ENCODE measurements at places on chromosomes 1 and 21.

GRCh38 chr1:47563201-47563600 lies 125.4 kb downstream of the FOXD2 start:
- DNase-seq: no peak

GRCh38 chr1:67118646-67119045 lies 16.1 kb downstream of the C1orf141 start:
- DNase-seq: no peak

- DNase-seq: no peak
Measured at GRCh38 chr1:206022766-206023165, 929 bp downstream of the CTSE start.

GRCh38 chr1:49364676-49365075 lies 588.0 kb upstream of the BEND5 start:
- peak; percentile 12 for DNase-seq

DNA sequence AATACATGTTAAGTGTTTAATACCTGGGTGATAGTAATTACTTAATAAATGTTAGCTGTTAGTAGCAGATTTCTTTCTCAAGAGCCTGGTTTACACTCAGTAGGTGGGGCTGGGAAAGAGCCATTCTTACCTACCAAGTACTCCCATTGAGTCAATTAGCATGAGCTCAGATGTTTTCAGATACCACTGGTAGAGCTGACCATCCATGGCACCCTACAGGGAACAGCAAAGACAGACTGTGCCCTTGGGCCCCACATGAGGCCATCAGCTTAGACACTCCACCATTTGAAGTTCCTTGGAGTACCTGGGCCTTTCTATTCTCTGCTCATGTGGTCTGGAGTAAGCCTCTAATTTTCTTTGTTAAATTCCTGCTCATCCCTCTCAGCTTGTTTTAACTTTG lies 179.3 kb downstream of the CACNA1E start:
- no peak for DNase-seq

DNA sequence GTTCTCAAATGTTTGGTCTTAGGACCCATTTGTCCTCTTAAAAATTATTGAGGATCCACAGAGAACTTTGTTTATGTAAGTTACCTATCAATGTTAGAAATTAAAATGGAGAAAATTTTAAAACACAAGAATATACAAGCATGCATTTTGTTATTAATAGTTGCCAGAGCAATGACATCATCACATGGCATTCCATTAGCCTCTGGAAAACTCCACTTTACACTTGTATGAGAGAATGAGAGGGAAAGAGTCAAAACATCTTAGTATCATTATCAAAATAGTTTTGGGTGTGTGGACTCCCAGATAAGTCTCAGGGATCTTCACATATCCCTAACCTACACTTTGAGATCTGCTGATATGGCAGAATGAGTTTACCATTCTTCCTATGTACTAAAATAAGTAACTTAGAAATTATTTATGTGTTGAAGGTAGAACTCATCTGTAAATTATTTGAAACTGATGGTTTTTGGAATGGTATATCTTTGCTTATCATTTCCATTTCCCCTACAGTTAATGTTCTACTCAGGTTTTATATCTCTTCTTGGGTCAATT lies 48.8 kb downstream of the RNF220 start:
- peak; percentile 9 for DNase-seq

- DNase-seq: no peak
Measured at GRCh38 chr1:54499097-54499359, 49.0 kb upstream of the ACOT11 start.

DNA sequence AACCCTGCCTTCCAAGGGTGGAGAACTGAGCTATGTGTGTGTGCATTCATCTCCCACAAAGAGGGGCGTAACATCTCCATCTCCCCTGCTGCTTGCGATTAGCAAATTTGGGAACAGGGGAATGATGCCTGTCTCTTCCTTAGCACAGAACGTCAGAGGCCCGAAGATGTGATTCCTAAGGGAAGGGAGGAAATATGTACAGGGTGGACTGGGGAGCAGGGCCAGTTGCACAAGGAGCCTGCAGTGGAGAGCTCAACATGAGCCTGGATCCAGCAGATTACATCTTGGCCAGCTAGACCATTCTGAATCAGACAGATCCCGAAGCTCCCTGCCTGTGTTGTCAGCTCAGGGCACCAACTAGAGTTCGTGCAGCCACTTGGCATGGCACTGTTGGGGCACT lies 118.1 kb downstream of the NGF start:
- no peak for DNase-seq

DNA sequence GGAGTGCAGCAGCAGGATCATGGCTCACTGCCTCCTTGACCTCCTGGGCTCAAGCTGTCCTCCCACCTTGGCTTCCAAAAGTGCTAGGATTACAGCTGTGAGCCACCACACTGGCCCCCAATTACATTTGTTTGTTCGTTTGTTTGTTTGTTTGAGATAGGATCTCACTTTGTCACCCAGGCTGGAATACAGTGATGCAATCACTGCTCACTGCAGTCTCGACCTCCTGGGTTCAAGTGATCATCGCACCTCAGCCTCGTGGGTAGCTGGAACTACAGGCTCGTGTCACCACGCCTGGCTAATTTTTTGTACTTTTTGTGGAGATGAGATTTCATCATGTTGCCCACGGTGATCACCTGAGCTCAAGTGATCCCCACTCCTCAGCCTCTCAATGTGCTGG lies 2.0 kb upstream of the VPS72 start:
- DNase-seq: no peak

DNA sequence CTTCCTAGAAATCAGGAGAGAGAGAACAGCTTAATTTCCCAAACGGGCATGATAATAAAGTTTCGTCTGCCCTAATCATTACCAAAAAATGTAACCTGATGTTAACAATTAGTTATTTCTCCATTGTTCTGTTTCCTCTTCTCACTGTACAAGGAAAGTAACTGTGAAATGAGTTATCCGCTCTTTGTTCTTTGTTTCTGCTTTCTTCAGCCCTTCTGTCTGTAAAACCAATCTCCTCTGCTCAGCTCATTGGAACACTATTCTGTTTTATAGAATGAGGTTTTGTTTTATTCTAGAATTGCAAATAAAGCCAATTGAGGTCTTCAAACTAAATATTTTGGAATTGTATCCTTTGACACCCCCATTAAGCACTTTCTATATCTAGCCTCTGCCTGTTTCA lies 8.8 kb upstream of the THEM4 start:
- DNase-seq: no peak

GRCh38 chr1:4726620-4727341 lies 72.4 kb downstream of the AJAP1 start:
- DNase-seq: no peak

- DNase-seq: no peak
Measured at GRCh38 chr1:176183618-176184017, 23.5 kb downstream of the COP1 start.

DNA sequence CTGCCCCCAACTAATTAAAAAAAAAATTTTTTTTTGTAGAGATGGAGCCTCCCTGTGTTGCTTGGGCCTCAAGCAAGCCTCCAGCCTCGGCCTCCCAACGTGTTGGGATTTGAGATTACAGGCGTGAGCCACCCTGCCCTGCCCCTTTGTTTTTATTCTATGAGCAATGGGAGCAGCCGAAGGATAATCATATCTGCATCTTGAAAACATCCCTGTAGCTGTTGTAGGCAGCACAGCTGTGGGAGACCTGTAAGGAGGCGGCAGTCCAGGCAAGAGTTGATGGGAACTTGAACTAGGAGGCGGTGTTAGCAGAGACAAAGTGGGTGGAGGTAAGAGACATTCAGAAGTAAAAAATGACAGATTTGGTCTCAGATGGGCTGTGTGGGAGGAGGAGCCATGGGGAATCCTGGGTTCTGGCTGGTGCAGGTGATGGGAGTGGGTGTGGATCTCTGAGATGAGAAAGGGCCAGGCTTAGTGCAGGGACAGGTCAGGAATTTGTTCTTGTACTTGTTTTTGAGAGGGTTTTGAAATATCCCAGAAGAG lies 31.3 kb downstream of the STUM start:
- no peak for DNase-seq

- no peak for DNase-seq
Measured at GRCh38 chr1:153293851-153294250, 18.9 kb downstream of the PGLYRP3 start.

GRCh38 chr1:55916481-55916880 lies 662.9 kb downstream of the PLPP3 start:
- peak; percentile 53 for DNase-seq

DNA sequence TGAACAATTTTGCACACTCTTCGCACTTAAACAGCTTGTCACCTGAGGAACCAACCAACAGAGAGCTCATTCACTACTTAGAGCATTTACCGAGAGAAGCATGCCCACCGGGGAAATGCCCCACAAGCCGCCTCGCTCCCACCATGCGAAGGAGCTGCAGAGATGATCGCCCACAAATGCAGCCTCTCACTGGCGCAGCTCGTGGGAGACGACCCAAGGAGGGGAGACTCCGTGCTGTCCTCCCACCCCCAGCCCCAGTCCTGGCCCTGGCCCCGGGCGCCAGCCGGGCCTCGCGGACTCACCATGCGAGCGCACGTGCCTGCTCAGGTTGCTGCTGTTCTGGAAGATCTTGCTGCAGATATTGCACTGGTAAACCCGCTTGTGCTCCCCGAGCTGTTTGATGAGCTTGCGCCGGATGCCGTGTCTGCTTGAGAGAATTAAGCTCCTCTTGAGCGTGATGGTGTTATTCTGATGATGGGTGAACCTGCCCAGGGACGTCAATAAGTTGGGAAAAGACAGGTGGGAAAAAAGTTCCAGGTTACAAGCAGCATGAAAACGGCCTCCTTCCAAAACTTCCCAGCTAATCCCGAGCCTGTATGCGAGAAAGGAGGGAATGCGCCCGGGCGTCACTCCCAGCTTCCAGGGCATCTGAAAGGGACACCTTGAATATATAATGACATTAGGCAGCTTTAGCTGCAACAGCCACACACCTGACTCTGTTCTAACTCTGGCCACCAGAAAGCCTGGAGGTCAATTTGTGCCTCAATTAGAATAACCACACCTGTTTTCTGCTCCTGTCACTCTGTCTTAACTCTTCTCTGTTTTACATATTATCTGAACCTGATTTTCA lies 42.8 kb downstream of the PRDM15 start:
- no peak for DNase-seq

DNA sequence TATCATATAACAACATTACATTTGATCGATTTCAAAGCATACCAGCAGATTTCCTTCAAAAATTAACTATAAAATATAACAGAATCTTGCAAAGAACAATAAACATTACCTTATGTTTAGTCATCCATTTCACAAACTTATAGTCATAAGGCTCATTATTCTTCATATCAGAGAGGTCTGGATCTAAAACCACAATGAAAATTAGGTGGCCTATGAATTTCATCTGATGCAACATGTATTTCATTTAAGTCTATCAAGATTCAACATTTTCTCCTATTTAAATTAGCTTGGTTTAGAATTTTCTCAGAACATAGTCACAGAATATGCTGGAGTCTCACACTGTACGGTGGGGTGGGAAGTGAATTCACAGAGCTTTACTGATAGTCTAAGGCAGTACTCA lies 49.2 kb downstream of the KYAT3 start:
- DNase-seq: no peak

GRCh38 chr21:41201385-41201784 lies 33.4 kb downstream of the BACE2 start:
- DNase-seq: no peak

DNA sequence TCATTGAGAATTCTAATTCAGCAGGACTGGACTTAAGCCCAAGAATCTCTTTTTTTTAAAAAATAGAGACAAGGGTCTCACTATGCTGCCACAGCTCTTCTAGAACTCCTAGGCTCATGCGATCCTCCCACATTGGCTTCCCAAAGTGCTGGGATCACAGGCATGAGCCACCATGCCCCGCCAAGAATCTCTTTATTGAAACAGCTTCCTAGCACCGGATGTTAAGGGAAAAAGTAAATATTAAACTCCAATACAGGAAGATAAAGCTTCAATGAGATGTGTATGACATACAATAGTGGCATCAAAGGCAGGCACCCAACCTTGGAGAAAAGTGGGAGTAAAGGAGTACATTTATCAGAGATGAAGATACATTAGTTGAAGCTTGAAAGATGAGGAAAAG lies 25.5 kb downstream of the PUM1 start:
- no peak for DNase-seq

- DNase-seq: peak; percentile 90
Measured at GRCh38 chr21:27201197-27201596, 234.3 kb upstream of the ADAMTS5 start.

DNA sequence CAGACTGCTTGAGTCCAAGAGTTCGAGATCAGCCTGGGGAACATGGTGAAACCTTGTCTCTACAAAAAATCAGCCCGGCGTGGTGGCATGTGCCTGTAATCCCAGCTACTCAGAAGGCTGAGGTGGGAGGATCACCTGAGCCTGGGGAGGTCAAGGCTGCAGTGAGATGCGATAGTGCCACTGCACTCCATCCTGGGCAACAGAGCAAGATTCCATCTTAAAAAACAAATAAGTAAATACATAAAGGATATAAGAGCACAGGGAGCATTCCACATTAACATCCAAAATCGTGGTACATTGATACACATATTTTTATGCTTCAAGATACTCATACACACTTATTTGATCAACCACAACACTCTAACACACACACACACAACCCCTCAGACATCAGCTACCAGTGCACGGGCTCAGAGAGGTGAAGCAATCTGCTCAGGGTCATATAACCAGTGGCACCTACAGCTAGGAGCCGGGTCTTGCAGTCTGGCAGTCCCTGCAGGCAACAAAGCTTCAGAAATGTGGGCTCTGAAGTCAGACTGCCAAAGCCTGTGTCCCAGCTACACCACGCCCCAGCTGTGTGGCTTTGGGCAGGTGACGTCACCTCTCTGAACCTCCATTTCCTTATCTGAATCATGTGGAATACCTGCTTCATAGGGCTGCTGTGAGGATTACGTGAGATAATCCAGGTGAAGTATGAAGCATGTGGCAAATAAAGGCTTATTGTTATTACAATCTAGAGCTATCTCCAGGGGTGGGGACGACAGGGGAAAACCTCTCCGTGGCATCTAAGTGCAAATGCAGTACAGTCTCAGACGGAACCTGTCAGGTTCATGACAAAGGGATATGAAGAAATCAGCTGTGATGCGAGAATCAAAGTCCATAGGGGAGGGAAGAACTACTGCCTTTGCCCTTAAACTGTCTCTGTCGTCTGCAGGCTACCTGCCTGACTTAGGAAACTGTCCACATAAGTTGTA lies 4.8 kb upstream of the CRYBG2 start:
- no peak for DNase-seq

- DNase-seq: no peak
Measured at GRCh38 chr1:39177706-39178105, 26.8 kb upstream of the MACF1 start.

GRCh38 chr1:145857170-145857569 lies 1.7 kb downstream of the PIAS3 start:
- no peak for DNase-seq

DNA sequence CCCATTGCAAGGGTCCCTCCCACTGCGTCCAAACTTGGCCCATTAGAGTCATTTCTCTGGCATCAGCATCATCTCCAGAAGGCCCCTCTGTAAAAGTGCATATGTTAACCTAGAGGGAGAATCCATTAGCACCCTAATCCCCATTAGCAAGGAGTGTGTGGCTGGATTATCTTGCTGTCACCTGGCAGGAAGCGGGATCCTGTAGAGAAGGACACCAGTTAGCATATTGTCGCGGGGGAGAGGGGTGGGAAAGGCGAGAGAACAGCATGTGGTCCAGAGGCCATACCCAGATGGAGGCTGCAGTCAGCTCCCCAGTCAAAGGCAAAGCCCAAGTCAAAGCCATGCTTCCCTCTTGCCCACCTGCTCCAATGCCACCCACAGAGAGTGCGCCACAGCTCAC lies 64.0 kb downstream of the OLIG1 start:
- no peak for DNase-seq

- peak; percentile 33 for DNase-seq
Measured at GRCh38 chr1:217747156-217747769, 116.1 kb downstream of the SPATA17 start.

Data from fibroblast of skin of back (primary cell).